Metanephros (tissue), 2 donors: ENCODE measurements at places on chromosomes 2 and 18. TPM values are rescaled to one million over a fixed set of nuclear protein-coding genes. Genes with fewer than 3 reads are reported as not detected.

CHRNG gene
- 9.5 TPM for total RNA-seq

LRRTM1 gene
- 9.9 TPM for total RNA-seq

DSG3 gene
- not detected for total RNA-seq

GPR17 gene
- 0.18 TPM for total RNA-seq

FRZB gene
- total RNA-seq = 7.8 TPM

GALNT3 gene
- 13.4 TPM for total RNA-seq

LANCL1 gene
- 53.8 TPM for total RNA-seq

FZD7 gene
- total RNA-seq = 76.1 TPM

ANKRD30B gene
- total RNA-seq = not detected

VIL1 gene
- total RNA-seq = 12.6 TPM

HOXD1 gene
- total RNA-seq = 5.5 TPM

MYO5B gene
- 27.9 TPM for total RNA-seq

ORMDL1 gene
- 46.8 TPM for total RNA-seq

SPDYA gene
- 2.3 TPM for total RNA-seq

CREG2 gene
- 1.6 TPM for total RNA-seq

ANKRD12 gene
- 46.5 TPM for total RNA-seq

MREG gene
- 4.7 TPM for total RNA-seq

ZAP70 gene
- 4.3 TPM for total RNA-seq

ALK gene
- total RNA-seq = 0.29 TPM
